H1 (cell line): ENCODE measurements at places on chromosomes 2 and 18.

GRCh38 chr2:26302846-26303245 lies 43.1 kb upstream of the SELENOI start:
- no peak overlapping the region for H3K4me3 ChIP-seq
- H3K27me3 ChIP-seq, result no peaks in the 10 kb centered on the region
- no peak overlapping the region for H3K27ac ChIP-seq
- H3K4me1 ChIP-seq, result peaks cover 14% of the 10 kb centered on the region
- DNase-seq, result no peak

GRCh38 chr2:157874348-157874747 lies 1.8 kb downstream of the ACVR1 start:
- peak overlapping the region; percentile 78 for H3K4me3 ChIP-seq
- no peak for DNase-seq
- peaks cover 8% of the 10 kb centered on the region for H3K4me1 ChIP-seq
- no peaks in the 10 kb centered on the region; the same call in 1 of the 2 replicates for H3K27me3 ChIP-seq
- no peaks in the 10 kb centered on the region for H3K36me3 ChIP-seq
- no peak overlapping the region for H3K27ac ChIP-seq

GRCh38 chr18:7722955-7723354 lies 155.8 kb downstream of the PTPRM start:
- H3K27ac ChIP-seq, result no peak overlapping the region
- H3K36me3 ChIP-seq, result no peaks in the 10 kb centered on the region
- no peak for DNase-seq
- H3K4me1 ChIP-seq, result peaks cover 6% of the 10 kb centered on the region

- no peak overlapping the region for H3K4me3 ChIP-seq
- no peaks in the 10 kb centered on the region for H3K4me1 ChIP-seq
- H3K36me3 ChIP-seq, result no peaks in the 10 kb centered on the region
- H3K27me3 ChIP-seq, result no peaks in the 10 kb centered on the region
Observed at GRCh38 chr2:10752236-10752635, 30.8 kb downstream of the ATP6V1C2 start.

DNA sequence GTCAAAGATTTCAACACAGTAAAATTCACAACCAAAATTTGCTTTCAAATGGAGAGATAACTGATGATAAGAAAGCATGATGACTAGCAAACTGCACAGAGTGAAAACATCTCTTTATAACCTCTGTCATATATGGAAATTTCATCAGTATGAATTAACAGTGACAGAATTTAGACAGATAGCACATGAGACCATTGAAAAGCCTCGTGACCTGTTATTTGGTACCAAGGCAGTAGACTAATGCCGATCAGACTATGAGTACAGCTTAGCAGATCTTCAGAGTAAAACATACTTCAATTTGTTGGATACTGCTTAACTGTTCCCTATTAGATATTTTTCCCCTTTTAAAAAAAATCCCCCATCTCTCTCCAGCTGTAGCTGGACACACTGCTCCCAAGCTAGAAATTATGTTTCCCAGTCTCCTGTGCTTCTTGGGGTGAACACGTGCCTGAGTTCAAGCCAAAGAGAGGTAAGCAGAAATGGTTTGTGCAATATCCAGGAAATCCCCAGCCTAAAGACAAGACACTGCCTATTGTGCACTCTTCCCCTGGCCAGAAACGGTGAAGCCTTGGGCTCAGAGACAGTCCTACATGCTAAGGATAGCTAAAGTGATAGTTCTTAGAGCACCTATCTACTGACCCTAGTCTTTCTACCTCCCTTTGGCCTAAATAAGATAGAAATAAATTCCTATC lies 256.1 kb downstream of the NCKAP5 start:
- H3K27me3 ChIP-seq, result no peaks in the 10 kb centered on the region
- no peaks in the 10 kb centered on the region for H3K36me3 ChIP-seq

GRCh38 chr2:171159372-171160118 lies 1.1 kb downstream of the TLK1 start:
- H3K27ac ChIP-seq, result peak overlapping the region; percentile 90; the same call in 1 of the 2 replicates
- H3K4me3 ChIP-seq, result peak overlapping the region; percentile 96
- no peaks in the 10 kb centered on the region for H3K27me3 ChIP-seq
- DNase-seq, result no peak
- no peaks in the 10 kb centered on the region for H3K4me1 ChIP-seq
- H3K36me3 ChIP-seq, result no peaks in the 10 kb centered on the region

DNA sequence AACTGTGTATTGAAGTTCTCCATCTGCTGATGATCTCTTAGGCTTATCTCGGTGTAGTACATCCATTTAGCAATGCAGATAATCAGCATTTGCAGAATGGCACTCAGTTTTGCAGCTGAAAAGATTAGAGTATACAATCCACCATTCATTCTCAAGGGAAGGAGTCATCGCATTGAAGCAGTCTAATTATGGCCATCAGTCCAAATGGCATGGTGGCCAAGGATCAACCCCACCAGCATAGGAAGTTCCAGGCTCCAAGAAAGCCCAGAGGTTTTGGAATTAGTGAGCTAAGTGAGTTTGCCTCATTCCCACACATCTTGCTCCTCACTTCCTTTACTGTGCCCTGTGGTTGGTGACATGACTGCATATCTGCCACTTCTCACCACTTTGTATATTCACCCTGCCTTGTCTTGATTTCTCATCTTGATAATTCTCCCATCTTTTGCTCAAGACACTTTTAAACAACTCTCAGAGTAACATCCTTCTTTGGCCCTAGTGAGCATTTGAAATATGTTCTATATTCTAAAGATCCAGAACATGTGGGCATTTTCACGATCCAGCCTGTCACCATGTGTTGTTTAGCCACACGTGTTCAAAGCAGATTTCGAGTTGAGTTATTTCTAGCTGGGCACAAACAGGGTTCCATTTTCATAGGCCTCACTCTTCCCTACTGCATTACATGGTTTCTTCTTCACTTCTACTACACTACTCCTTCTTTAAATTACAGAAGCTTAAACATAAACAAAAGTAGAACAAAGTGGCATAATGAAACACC lies 1119.8 kb downstream of the TSN start:
- no peaks in the 10 kb centered on the region for H3K4me1 ChIP-seq
- no peak for DNase-seq
- no peaks in the 10 kb centered on the region for H3K36me3 ChIP-seq
- no peak overlapping the region for H3K4me3 ChIP-seq

- DNase-seq, result peak; percentile 85
- H3K27ac ChIP-seq, result peak overlapping the region; percentile 95
- peak overlapping the region; percentile 76 for H3K4me3 ChIP-seq
- peaks cover 10% of the 10 kb centered on the region for H3K4me1 ChIP-seq
Observed at GRCh38 chr2:43226955-43227829, 786 bp upstream of the ZFP36L2 start.

DNA sequence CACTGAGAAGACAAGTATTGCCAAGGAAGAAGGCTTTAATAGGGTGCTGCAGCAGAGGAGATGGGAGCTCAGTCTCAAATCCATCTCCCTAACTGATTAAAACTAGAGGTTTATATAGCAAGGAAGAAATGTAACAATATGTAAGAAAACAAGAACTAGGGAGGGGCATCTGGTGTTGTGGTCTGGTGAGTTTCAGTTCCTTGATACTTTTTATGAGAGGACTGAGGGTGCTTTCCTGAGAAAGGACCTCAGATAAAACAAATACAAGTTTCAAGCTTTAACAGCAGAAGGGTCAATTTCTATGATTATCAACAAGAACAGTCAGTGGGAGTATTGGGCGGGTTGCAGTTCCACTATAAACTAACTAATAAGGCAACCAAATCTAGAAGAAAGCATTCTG lies 1967.5 kb downstream of the SUCLG1 start:
- no peaks in the 10 kb centered on the region for H3K27me3 ChIP-seq
- no peaks in the 10 kb centered on the region for H3K4me1 ChIP-seq
- H3K36me3 ChIP-seq, result no peaks in the 10 kb centered on the region
- DNase-seq, result no peak
- no peak overlapping the region for H3K27ac ChIP-seq

GRCh38 chr2:218962859-218963492 lies 3.5 kb downstream of the CDK5R2 start:
- H3K36me3 ChIP-seq, result peaks cover 15% of the 10 kb centered on the region; the same call in 1 of the 2 replicates
- H3K27ac ChIP-seq, result no peak overlapping the region
- H3K4me3 ChIP-seq, result peak overlapping the region; percentile 53

DNA sequence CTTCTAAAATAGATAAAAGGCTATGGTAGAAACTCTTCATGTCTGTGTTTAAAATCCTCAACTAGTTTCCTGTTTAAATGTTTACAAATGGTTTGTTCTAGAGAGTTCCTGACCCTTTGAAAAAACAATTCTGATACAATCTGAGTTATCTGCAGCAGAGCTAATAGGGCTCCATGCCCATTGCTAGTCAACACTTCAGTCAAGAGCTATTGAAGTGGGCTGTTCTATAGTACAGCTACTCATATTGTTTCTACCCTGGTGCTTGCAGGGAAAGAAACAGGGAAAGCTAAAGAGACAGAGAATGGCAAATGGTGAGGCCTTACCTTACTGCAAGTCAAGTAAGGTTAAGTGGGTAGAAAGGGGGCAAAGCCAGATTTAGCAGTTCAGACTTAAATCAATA lies 112.3 kb upstream of the CAVIN2 start:
- no peak overlapping the region for H3K4me3 ChIP-seq
- H3K27ac ChIP-seq, result no peak overlapping the region
- no peak for DNase-seq
- no peaks in the 10 kb centered on the region for H3K27me3 ChIP-seq
- H3K36me3 ChIP-seq, result no peaks in the 10 kb centered on the region
- H3K4me1 ChIP-seq, result no peaks in the 10 kb centered on the region

DNA sequence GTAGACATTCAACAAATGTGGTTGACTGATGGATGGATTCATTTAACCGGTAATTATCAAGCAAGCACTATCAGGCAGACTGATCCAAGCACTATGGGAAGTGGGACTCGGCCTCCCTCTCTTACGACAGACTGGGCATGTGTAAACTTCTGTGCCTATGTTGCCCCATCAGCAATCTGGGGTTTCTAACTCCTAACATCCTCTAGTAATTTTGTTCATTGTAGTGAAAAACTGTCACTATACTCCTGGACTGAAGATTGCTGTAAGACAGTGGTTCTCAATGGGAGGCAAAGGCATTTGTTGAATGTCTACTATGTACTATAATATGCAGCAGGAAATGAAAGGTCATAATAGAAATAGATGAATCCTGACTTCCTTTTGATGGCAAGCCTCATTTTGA lies 51.2 kb upstream of the CREB1 start:
- H3K36me3 ChIP-seq, result no peaks in the 10 kb centered on the region
- H3K27me3 ChIP-seq, result no peaks in the 10 kb centered on the region
- H3K4me1 ChIP-seq, result peaks cover 6% of the 10 kb centered on the region; the same call in 1 of the 2 replicates

- no peaks in the 10 kb centered on the region for H3K4me1 ChIP-seq
- no peak overlapping the region for H3K27ac ChIP-seq
- no peak for DNase-seq
- H3K27me3 ChIP-seq, result no peaks in the 10 kb centered on the region
- H3K4me3 ChIP-seq, result no peak overlapping the region
Observed at GRCh38 chr2:196431957-196432356, 207.6 kb upstream of the CCDC150 start.

DNA sequence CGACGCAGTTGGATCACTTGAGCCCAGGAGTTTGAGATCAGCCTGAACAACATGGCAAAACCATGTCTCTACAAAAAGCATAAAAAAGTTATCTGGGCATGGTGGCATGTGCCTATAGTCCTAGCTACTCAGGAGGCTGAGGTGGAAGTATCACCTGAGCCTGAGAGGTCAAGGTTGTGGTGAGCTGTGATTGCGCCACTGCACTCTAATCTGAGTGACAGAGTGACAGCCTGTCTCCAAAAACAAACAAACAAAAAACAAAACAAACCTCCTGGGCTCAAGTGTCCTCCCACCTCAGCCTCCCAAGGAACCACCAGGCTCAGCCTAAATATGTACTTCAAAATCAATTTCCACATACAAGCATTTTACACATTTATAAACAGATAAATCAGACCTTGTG lies 83.8 kb downstream of the STRN start:
- DNase-seq, result no peak
- H3K27ac ChIP-seq, result no peak overlapping the region
- H3K27me3 ChIP-seq, result no peaks in the 10 kb centered on the region
- no peak overlapping the region for H3K4me3 ChIP-seq
- H3K4me1 ChIP-seq, result no peaks in the 10 kb centered on the region
